ENCODE measurements at places on chromosomes 7 and 10.

GRCh38 chr7:85454904-85455303 is 268.0 kb upstream of the SEMA3D start:
- DNase-seq: peak; percentile 27

DNA sequence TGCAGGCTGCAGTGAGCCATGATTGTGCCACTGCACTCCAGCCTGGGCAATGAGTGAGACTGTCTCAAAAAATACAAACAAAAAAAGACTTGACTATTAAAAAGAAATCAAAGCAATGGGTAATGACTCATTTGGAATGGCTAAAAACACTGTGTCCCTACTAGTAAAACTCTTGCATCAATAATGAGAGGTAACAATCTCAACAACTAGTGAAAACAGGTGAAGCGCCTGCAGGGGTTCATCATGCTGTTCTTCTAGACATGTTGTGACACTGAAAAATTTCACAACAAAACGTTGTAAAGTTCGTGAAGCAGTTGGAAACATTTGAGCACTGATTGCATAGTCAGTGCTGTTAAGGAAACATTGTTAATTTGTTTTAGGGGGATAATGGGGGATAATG is 26.9 kb upstream of the SLC29A4 start:
- DNase-seq: no peak

DNA sequence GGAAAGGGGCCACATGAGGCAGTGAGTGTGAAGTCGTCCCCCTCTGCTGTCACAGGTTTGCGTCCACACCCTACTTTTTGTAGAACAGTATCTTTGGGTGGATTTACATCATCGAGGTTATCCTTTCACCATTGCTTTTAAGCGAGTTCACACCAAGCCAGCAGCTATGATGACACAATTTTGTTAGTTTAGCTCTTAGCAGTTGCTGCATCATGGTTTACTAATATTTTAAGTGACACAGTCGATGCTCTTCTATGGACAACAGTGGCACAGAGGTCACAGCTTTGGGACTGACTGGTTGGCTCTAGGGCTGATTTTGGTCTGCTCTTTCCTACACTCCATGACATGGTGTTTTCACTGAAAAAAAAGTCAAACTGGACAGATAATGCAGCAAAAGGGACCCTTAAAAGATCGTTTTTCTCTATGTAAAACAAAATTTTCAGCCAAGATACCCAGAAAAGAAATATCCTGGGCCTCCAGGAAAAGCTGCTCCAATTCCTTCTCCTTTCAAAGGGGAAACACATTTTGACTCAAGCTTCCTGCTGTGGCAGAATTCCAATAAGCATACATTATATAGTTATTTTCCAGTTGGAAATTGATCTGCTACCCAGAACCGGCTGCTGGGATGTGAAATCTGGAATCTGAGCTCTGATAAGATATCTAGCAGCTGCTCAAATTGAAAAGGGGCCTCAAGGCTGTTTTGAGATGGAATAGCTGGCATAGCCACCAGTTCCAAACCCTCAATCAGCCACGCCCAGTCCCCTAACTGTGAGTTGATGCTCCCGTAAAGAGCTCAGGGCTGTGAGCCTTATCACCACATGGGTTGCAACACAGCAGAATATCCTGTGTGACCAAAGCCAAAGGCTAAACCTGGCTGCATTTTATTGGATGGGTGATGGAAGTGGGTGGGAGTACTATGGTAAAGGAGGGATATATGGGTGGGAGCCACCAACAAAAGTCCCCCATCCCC is 114.2 kb downstream of the SMURF1 start:
- no peak for DNase-seq

DNA sequence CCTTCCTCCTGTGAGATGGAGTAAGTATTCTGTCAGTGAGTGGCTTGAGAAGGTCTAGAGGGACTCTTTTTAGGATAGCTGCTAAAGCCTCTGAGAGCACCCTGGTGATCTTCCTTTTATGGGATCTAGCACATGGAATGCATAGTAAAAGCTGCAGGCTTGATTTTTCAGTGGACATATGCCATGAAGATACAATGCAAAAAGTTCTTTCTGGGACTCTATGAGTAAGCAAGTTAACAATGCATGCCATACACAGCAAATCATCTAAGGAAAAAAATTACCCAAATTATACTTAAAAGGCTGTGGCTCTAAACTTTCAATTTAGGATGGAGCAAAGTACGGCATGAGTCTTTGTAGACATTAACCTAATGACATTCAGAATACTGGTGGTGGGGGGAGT is 154.5 kb downstream of the SGMS1 start:
- no peak for DNase-seq

GRCh38 chr10:126749015-126749655 is 78.6 kb upstream of the C10orf90 start:
- peak; percentile 83 for DNase-seq

DNA sequence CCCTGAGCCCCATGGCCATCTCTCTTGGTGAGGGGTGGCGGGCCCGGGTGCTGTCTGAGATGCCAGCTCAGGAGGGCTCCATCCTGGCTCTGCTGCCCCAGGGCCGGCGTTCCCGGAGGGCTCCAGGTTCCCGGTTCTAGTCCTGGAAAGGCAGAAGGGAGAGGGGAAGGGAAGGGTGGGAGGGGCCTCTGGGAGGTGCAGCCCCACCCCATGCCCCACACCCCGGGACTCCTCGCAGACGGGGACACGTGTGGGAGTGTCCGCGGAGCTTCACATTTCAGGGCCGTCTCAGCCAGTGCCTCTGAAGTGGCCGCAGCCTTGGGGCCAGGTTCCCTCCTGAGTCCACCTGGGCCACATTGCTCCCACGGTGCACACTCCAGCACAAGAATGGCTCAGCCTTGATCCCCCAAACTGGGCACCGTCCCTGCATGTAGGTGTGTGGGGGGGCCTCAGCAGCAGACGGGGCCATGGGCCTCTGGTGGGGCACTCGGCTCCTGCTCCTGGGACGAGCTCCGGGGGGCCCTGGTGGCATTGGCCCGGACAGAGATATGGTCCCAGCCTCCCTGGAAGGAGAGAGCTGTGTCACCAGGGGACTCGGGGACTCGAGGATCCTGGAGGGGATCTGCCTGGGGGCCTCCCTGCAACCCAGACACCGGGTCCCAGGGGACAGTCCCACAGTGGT is 5.8 kb downstream of the BHLHA15 start:
- DNase-seq: no peak

GRCh38 chr7:33922820-33923219 is 17.5 kb downstream of the BMPER start:
- DNase-seq: no peak

- DNase-seq: no peak
Observed at GRCh38 chr7:65915921-65916657, 43.2 kb downstream of the VKORC1L1 start.

GRCh38 chr10:33938001-33938400 is 603.5 kb upstream of the NRP1 start:
- DNase-seq: no peak

DNA sequence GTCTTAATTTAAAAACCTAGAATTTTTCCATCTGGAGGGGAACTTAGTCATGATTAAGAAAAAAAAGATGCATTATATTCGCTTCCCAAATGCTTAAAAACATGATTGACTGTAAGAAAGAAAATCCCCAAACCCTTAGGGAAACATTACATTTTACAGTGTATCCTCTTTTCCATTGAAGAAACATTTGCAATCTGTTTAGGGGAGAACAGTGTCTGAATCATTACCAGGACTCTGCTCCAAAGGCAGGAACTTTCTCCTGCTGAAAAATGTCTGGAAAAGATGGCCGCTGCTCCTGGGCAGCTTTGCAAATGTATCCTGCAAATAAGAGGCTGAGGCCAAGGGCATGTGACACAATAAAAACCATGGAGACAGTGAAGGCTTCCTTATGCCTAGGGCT is 173.7 kb downstream of the BUB3 start:
- peak; percentile 5 for DNase-seq

DNA sequence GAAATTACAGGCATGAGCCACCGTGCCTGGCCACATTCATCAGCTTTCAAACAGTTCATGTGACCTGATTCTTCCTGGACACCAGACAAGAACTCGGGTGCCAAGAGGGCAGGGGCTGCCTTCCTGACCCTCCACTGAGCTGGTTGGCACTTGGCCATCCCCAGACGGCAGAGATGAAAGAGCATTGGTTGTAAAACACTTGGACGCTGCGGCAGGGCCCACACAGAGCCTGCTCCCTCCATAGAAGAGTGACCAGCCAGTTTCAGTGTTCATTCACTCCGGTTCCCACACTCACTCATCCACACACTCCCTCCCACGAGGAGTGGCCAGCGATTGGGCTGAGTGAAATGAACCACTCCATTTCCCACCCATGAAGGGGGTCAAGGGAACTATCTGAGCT is 112.3 kb downstream of the ITGB8 start:
- no peak for DNase-seq

GRCh38 chr7:139431010-139431409 is 52.5 kb downstream of the KLRG2 start:
- no peak for DNase-seq

- DNase-seq: peak; percentile 48
Observed at GRCh38 chr7:111789870-111790269, 227.6 kb upstream of the IMMP2L start.

GRCh38 chr10:45444976-45445898 is 71.2 kb downstream of the ALOX5 start:
- DNase-seq: peak; percentile 51

DNA sequence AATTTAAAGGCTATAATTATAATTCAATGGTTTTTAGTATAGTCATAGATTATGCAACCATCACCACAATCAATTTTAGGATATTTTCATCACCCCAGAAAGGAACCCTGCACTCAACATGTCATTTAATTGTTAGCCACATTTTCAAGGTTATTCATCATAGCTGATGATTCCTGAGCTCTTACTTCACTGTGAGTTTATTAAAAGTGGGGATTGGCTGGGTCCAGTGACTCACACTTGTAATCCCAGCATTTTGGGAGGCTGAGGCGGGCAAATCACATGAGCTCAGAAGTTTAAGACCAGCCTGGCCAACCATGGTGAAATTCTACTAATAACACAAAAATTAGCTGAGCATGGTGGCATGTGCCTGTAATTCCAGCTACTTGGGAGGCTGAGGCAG is 787 bp downstream of the CCL26 start:
- DNase-seq: no peak

DNA sequence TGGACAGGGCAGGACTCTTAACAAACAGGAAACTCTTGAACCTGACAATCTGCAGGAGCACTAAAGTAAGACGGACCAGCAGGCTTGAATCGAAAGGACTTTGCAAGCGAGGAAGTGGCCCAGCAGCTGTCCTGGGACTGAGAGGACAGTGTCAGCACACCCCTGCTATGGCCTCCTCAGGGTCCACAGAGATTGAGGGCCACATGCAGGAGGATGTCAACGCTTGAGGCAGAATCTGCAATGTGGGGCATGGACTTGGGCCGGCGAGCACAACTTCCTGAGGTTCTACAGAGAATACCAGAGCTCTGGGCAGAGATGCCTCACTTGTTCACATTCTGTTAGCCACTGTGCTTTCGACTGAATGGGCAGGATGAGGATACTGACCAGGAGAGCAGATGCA is 84.4 kb upstream of the EFCAB10 start:
- no peak for DNase-seq

DNA sequence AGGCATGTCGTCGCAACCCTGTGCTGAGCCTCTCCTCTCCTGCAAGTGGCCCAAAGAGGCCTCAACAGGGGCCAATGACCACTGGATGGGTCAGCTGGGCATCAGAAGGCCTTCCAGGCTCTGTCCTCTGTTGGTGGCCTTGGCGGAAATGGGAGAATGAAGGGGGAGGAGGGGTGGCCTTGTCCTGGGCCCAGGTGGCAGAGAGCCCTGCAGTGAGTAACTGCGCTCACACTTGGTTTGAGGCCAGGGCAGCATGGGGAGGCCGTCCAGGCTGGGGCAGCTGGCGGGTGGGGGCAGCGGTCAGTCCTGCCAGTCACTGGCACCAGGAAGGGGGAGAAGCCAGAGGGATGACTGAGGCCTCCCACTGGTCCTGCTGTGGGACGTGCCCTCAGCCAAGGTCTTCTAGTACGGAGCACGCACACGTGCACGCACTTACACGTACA is 59.8 kb downstream of the LHPP start:
- DNase-seq: no peak

DNA sequence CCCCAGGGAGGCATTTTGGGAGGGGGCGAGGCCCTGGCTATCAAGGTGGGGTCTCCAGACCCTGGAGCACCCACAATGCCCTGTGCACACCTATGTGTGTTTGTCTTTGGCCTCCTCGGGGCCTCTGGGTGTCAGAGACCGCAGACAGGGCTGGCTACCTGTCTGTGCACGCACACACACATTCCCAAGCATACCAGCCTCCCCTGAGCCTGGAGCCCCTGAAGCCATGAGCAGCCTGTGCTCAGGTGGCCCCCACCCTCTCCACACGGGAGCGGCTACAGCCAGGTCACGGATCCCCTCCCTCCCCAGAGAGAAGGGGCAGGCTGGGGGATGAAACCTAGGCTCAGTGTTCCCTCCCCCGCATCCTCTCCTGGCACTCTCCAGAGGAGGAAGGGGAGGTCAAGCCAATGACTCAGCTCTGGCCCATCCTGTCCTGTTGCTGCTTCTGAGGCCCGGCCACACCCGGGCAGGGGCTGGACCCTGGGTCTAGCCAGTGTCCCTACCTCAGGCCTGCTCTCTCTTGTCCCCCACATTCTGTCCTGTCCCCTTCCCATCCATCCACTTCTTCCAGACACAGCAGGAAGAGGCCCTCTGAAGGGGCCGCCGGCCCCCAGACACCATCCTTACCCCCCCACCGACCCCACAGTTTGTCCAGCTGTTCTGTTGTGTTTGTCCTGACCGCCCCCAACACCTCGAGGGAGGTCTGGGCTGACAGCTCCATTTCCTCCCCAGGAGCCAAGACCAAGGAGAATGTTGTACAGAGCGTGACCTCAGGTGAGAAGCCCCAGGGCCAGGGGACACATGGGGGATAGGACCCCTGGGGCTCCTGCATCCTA is 720 bp downstream of the SNCG start:
- DNase-seq: peak; percentile 74

- no peak for DNase-seq
Observed at GRCh38 chr7:151699147-151699927, 177.6 kb downstream of the PRKAG2 start.

DNA sequence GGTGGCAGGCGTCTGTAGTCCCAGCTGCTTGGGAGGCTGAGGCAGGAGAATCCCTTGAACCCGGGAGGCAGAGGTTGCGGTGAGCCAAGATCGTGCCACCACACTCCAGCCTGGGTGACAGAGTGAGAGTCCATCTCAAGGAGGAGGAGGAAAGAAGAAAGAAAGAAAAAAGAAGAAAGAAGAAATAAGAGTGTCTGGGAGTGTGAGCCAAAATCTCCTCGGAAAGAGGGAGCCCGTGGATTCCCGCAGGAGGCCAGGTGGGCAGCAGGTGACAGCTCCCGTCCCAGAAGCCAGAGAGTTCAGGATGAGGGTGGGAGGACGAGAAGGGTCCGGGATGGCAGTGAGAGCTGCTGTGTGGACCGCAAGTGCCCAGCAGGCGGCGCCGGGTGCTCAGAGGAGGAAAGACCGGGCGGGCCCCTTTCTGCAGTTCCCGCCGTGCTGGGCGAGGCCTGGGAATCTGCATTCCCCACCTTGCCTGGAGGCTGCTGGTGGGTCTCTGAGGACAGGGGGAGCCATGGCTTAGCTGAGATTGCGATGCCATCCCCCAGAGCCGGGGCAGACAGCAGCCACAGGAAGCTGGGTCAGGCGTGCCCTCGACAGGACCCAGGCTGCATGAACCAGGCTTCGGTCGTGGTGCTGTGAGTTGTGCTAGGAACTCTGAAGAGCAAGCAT is 17.1 kb upstream of the AMZ1 start:
- peak; percentile 62 for DNase-seq

Data from muscle of back (tissue), 13 donors.